Stimulated activated CD4-positive, alpha-beta T cell treated with anti-CD3 and anti-CD28 coated beads, Interleukin-2, amount 100 ng/mL, for 24 hours (primary cell): ENCODE measurements at places on chromosomes 2 and 18.

GRCh38 chr2:220182790-220183189 lies 555.4 kb downstream of the SLC4A3 start:
- no peak for DNase-seq

GRCh38 chr2:234422981-234423431 lies 73.9 kb downstream of the ARL4C start:
- DNase-seq = peak; percentile 55

GRCh38 chr2:71604726-71605120 lies 151.4 kb downstream of the DYSF start:
- no peak for DNase-seq

DNA sequence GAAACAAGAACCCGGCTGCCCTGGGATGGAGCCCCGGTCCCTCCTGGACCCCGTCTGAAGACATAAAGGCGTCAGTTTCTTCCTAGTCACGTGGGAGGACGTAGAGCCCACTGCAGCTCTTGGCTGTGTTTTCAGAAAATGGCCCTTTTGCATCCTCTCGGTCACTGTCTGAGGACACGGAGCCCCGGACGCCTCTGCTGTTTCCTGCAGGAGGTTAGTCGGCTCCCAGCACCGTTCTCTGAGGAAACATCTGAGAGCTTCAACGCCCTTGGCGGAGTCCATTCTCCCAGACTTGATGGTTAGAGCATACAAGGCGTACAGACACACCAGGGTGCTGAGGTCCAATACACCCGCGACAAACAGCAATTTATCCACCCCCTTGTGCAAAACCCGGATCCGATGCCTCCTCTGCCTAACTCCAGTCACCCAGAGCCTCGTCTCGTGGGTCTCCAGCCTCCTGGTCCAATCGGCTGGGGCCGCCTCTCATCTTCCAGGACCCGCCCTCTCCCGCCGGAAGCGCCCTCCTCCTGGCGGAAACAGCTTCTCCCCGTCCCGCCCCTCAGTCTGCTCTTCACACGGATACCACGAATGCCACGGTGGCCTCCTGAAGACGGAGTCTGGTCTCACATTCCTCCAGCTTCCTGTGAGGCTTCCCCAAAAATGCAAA lies 119.4 kb downstream of the TMEM18 start:
- DNase-seq = no peak

DNA sequence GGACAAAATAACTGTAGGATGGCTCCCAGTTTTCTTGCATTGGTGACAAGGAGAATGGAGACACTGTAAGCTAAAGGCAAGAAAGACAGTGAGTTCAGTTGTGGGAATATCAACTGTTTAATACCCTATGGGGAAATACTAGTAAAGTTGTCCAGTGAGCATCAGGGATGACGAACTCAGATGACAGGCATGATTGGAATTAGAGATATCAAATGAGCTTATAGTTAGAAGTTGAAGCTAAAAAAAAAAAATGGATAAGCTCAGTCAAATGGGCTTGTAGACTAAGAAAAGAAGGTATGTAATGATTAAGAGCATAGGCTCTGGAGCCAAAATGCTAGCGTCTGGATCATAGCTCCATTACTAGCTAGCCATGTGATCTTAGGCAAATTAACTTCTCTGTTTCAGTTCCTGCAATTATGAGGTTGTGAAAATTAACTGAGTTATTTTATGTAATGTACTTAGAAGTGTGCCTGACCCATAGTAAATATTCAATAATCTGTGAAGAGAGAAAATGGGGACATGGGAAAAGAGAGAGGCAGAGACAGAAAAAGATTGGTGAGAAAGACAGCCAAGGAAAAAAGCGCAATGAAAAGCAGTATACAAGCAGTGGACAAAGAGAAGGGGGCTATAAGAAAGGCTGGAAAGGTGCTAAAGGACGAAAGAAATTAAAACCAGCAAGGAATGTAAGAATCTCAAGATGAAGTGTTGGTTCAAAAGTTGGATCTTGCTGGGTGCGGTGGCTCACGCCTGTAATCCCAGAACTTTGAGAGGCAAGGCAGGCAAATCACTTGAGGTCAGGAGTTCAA lies 95.7 kb upstream of the SLC39A10 start:
- DNase-seq = no peak

DNA sequence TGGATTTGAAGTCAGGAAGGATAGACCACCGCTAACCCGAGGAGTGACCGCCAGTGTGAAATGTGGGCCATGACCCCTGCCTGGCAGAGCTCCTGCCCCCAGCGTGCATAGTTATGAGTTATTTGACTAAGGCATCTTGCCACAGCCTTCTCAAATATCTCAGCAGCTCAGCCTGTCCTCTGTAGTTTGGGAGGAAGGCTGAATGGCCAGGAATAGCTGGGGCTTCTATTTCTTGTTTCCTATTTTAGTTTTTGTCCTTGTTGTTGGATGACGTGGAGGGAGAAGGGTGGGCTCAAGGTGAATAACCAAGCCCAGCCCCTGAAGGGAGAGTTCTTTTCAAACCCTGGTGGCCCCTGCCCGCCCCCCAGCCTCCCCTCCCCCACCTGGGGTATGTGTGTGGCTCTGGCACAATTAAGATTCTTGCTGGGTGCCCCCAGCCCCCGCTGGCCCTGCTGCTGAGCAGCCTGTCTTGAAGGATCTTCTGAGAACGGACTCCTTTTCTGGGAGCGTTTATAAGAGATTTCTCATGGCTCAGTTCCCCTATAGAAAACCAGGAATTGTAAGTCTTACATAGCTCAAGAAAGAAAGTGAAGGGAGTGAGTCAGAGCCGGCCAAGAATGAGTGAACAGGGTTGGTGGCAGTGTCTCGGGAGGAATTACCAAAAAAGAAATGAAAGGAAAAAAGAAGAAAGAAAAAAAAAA lies 157.4 kb downstream of the GLI2 start:
- DNase-seq = no peak

DNA sequence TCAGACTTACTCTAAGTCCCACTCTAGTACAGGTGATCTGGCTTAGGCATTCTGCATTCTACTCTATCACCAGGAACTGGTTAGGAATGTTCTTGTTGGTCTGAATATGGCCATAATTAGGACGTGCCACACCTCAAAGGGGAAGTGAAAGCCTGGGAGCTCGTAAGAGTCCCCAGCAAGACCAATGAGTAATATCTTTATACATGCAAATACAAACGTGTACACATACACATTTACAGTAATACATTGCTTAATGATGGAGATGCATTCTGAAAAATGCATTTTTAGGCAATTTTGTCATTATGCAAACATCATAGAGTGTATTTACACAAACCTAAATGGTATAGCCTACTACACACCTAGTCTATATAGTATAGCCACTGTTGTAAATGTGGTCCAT lies 19.5 kb upstream of the ERCC3 start:
- no peak for DNase-seq

DNA sequence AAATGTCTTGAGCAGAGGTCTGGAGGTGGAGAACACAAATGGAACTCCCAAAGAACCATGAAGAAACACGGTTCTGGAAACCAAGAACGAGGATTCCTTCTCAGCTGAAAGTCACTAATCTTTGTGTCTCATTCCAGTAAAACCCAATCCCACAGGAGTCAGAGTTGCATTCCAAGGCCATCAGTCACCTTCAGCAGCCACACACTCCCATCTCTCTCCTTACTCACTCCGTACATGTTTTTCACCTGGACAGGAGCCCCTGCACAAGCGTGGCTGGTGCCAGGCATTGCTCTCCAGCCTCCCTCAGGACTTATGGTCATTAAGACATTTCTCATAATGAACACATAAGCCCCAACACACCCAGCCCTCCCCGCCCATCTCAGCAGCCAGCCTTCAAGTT lies 175.4 kb upstream of the SIX2 start:
- DNase-seq = no peak
